DMS 273 treated with DMSO at 0.1 percent for 48 hours (cell line): ENCODE measurements at places on chromosomes 13 and 19.

- DNase-seq, result no peak
Measured at GRCh38 chr19:49793561-49793840, 19.6 kb downstream of the FUZ start.

DNA sequence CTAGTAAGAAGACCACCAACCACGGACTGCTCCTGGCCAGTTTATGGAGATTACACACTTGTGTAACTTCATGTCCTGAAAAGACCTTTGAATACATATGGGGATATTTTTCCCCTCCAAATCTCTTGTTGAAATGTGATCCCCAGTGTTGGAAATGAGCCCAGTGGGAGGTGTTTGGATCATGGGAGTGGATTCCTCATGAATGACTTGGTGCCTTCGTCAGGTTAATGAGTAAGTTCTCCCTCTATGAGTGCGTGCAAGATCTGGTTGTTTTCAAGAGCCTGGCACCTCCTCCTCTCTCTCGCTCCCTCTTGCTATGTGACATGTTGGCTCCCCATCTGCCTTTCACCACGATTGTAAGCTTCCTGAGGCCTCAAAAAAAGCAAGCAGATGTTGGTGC lies 769.0 kb upstream of the SLITRK1 start:
- DNase-seq, result no peak

DNA sequence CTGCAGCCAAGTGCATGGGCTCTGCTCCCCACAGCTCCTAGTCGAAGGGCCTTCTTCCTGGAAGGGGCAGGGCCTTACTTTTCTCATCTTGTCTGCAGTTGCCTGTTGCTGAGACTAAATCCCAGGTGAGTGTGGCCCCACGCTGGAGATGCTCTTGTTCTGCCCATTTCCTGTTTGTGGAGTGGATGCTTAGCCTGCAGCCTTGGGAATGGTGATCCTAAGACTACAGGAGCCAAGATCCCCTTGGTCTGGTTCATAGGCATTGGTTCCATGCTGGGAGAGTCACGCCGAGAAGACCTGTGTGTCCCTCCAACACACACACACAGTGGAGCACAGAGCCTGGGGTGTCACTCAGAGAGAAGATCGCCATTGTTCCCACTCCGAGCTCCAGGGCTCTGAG lies 23.5 kb downstream of the CFAP97D2 start:
- DNase-seq, result no peak

DNA sequence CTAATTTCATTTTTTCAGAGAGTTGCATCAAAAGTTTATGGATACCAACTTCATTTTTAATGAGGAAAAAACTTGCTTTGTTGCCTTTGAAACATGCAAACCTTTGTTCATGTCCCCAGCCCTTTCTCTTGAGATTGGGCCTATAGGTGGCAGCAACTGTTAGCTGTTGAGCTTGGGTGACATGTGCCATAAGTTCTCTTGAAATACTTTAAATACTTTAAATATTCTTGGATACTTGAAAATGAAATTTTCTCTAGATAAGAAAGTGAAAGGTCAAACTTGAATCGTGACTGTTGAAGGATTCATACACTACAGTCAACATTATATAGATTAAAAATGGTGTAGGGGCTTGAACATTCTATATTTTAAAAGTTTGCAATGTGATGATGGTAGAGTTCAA lies 294.9 kb downstream of the NDFIP2 start:
- no peak for DNase-seq

- DNase-seq, result no peak
Measured at GRCh38 chr19:9801976-9802375, 16.9 kb downstream of the FBXL12 start.

GRCh38 chr19:58372311-58373133 lies 8.3 kb downstream of the ZNF837 start:
- DNase-seq, result no peak

- DNase-seq, result peak; percentile 71
Measured at GRCh38 chr13:114065141-114065925, 67.1 kb downstream of the RASA3 start.

GRCh38 chr13:52001120-52001731 lies 10.0 kb downstream of the ATP7B start:
- DNase-seq, result peak; percentile 15

GRCh38 chr13:101835920-101836319 lies 383.4 kb downstream of the ITGBL1 start:
- DNase-seq, result no peak

DNA sequence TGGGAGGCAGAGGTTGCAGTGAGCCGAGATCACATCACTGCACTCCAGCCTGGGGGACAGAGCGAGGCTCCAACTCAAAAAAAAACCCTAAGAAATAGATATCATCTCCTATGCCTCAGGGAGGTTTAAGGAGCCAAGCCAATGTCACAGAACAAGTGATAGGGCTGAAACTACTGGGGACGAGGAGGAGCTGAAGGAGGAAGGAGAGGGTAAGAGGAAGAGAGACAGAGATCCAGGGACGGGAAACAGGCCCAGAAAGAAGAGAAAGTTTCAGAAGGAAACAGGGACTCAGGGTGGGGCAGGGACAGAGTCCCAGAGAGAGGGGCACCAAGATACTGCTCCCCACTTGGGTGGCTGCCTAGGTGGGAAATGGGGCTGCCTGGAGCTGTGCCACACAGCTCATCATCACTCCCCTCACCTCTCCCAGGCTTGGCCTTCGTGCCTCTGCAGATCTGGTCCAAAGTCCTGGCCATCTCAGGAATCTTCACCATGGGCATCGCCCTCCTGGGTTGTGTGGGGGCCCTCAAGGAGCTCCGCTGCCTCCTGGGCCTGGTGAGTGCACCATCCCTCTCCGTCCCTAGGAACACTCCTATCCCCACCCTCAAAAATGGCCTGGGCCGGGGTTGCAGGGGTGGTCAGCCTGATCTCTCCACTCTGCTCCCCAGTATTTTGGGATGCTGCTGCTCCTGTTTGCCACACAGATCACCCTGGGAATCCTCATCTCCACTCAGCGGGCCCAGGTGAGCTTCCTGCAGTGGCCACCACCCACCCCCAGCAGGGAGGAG lies 1.5 kb downstream of the CD37 start:
- no peak for DNase-seq

DNA sequence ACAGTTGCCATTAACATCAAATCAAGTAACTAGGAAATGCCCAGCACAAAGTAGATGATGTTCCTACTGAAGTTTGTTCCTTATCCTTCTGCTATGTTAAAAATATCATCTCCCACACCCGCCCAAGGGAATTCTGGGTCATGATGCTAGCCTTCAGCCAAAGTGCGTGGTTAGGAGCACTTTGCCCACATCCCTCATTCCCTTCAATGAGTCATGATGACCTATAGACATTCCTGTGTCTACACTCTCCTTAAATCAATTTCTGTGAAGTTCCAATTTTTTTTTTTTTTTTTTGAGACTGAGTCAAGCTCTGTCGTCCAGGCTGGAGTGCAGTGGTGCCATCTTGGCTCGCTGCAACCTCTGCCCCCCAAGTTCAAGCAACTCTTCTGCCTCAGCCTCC lies 17.0 kb downstream of the RXFP2 start:
- DNase-seq, result no peak

GRCh38 chr13:100269837-100270236 lies 180.9 kb downstream of the PCCA start:
- no peak for DNase-seq

DNA sequence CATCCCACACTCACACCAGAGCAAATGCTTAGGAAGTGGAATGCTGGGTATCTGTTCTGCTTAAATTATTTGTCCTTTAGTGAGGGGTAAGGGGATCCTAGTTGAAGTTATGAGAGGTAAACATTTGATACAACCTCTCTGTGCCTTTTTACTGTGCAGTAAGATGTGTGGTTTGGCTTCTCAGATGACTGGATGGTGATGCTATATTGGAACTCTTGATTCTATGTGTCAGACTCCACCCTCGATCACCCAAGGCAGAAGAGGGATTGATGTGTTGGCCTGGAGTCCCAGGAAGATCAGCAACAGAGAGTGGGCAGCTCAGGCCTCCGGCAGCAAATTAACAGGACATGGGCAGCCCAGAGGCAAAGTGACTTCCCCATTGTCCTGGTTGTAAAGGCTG lies 66.7 kb downstream of the SIPA1L3 start:
- no peak for DNase-seq

- DNase-seq, result no peak
Measured at GRCh38 chr13:73331556-73331955, 272.8 kb downstream of the KLF5 start.

- DNase-seq, result no peak
Measured at GRCh38 chr13:110580800-110581199, 19.3 kb upstream of the RAB20 start.

GRCh38 chr13:103039183-103039582 lies 27.0 kb downstream of the SLC10A2 start:
- no peak for DNase-seq

GRCh38 chr19:4722671-4723594 lies 709 bp downstream of the DPP9 start:
- no peak for DNase-seq

GRCh38 chr13:38688674-38689073 lies 1.8 kb downstream of the FREM2 start:
- no peak for DNase-seq

DNA sequence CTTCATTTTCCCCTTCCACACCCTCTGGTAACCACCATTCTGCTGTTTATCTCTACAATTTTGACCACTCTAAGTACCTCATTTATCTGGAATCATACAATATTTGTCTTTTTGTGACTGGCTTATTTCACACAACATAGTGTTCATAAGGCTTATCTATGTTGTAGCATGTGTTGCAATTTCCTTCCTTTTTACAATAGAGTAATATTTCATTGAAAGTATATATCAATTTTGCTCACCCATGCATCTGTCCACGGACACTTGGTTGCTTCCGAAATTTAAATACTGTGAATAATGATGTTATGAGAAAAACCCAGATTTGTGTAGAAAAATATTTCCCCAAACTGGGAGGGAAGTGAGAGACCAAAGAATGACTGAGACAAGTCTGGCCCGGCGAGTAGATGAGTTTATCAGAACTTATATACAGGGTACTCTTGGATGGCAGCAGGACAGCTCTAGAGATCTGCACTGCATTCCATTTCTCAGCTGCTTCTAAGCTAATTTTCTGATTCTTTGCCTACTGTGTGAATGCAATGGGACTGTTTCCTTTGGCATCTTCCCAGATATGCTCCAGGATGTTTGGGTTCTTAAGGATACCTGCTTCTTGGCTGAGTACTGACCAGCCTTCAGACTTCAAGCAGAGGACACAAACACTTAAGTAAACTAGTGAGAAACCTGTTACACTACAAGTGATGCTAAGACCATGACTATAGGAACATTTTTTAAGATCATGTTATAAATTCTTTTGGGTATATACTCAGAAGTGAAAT lies 834.0 kb upstream of the PCDH9 start:
- no peak for DNase-seq

GRCh38 chr13:111387026-111387871 lies 66.8 kb downstream of the TEX29 start:
- no peak for DNase-seq

GRCh38 chr19:52473655-52474350 lies 20.4 kb downstream of the ZNF578 start:
- no peak for DNase-seq

GRCh38 chr19:28843761-28844492 lies 369.0 kb downstream of the UQCRFS1 start:
- no peak for DNase-seq

DNA sequence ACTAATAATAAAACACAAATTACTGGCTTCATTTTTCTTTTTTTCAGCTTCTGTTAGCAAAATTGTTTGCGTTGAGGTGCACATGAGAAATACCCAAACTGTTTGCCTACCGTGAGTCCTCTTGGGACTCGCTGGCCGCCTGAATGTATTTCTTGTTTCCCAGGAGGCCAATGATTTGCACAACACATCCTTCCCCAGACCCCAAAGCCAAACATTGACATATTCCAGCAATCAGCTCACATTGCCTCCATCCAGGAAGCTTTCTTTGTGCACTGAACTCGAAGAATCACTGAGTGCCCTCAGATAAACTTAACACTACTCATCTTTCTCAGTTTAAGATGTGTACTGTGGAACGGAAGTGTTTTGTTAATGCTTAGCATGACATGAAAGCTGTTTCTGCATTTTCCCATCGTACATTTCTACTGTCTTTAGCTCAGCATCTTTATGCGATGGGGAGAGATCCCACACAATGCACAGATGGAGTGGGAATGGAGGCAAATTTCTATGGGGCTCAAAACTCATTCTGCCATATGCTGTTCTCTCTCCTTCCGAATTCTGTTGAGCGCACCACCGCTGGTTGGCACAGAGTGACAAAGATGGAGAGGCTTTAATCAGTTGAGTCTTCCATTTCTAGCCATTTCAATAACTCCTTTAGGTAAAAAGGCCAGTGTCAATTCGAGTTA lies 399.5 kb downstream of the RFC3 start:
- DNase-seq, result no peak
